Activated CD4-positive, alpha-beta T cell treated with anti-CD3 and anti-CD28 coated beads, Interleukin-2, amount 50 U/mL, for 24 hours (primary cell): ENCODE measurements at places on chromosomes 7 and 10.

DNA sequence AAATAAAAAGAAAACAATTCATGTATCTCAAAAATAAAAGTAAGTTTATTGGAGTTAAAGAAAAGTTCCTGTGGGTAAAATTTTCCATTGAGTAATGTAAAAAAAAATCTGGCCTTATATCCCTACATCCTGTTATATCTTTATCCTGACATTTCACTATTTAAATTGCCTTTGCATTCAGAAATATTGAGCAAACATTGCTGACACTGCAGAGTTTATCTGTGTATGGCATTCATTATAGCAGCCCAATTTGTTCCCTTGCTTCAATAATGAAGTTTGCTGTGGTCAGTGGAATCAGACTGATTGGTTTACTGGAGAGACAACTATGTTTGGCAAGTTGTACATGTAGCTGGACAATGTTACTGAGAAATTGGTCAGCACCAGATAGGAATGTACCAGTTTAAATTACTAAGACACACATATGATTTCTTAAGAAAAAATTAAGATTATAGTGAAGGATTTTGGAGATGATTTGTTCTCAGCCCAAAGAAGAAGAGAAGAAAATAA, 271.7 kb downstream of the ANKRD7 start:
- no peak for DNase-seq

GRCh38 chr10:12707461-12708185, 293.9 kb downstream of the CCDC3 start:
- no peak for DNase-seq

DNA sequence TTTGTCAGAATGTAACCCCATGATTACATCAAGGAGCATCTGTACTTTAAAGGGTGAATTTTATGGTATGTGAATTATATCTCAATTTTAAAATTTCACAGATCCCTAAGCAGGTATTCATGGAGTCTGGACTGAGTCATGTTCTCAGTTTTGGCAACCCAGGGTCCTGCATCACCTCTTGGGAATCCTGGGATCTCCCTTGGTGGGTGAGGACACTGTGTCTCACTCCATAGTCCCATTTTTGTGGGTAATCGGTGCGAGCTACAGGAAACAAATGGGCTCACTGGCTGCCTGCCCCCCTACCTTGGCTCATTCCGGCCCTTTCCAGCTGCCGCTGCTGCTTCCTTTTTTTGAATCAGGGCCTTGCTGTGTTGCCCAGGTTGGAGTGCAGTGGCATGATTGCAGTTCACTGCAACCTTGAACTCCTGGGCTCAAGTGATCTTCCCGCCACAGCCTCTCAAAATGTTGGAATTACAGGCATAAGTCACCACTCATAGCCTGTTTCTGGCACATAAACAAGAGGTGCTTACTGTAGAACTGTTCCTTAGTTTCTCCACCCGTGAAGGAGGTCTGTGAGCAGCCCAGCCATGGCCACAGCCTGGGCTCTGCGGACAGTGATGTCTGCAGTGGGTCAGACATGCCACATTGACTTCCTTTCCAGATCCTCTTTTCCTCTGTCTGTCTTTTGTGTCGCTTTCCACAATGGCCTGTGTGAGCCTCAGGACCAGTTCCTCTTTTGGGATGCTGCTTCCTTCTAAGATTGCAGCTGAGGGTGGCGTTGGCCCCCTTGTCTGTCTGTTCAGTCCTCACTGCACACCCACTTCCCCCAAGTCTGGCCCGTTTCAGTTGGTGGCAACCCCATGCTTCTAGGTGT, 14.5 kb downstream of the PALD1 start:
- no peak for DNase-seq

- DNase-seq, result no peak
These were observed 44.4 kb upstream of the ELN start for GRCh38 chr7:73983437-73984164.

DNA sequence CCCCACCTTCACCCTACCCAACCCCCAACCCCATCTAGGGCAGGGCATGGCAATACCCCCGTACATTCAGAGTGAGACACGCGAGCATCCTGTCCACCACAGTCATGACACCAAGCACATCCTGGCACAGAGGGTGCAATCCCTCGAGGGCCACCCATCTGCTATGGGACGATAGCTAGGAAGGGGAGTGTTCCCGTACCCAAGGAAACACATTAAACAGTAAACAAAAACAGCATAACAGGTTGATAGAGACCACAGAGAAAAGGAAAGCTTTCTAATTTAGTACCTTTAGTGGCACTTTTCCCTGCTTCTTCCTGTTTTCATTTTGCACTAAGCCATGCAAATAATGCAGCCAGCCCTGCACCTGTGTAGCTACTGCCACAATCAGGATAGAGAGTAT, 2.3 kb upstream of the SMKR1 start:
- DNase-seq, result no peak

DNA sequence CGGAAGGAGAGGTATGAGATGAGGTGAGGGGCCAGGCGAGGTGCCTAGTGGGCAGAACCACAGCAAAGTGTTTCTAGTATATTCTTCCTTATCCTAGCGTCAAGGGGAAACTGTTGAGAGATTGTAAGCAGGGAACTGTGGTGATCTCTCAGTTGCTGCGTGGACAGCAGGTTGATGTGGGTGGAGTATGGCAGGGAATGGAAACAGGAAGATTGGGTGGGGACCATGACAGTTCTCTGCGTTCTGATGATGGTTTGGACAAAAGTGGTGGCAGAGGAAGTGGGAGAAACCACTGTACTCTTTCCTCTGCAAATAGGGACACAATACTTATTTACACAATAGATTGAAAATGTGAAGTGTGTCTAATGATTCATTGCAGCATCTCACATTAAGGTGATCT, 191.5 kb upstream of the GRB10 start:
- no peak for DNase-seq

GRCh38 chr10:100978901-100979195, 8.4 kb downstream of the MRPL43 start:
- DNase-seq, result no peak

- DNase-seq, result no peak
These were observed 10.9 kb downstream of the SUFU start for GRCh38 chr10:102514487-102515311.

DNA sequence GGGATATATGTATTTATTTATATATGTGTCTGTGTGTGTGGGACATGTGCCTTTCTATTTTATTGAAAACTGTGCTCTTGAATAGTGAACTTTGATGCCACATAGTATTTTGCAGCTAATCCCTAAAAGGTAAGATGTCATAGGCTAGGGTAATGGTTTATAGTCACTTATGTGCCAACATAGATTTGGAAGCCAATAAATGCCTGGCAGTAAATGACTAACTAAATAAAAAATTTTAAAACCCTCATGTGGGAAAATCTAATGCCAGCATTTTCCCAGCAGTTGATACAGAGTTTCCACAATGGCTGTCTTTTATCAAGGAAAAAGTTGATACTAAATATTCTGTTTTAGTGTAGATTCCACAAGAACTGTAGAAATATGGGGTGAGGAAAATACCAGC, 101.5 kb upstream of the IMMP2L start:
- DNase-seq, result no peak

GRCh38 chr10:126470991-126471390, 82.7 kb upstream of the ADAM12 start:
- no peak for DNase-seq

DNA sequence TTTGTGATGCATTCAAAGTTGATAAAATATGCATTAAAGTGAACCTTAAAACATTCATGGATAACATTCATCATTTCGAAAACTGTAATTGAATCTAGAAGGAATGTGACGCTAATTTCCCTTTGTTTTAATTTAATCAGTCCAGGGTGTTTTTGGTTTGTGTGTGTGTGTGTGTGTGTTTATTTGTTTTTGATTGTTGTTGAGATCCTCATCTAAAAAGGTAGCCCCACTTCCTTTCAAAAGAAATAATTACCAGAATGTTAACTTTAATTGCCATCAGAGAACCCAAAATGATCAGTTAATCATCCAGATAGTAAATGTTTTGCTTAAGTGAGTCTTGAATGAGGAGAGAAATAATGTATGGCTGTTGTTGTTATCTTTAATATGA, 74.5 kb upstream of the PTPRZ1 start:
- DNase-seq, result no peak

DNA sequence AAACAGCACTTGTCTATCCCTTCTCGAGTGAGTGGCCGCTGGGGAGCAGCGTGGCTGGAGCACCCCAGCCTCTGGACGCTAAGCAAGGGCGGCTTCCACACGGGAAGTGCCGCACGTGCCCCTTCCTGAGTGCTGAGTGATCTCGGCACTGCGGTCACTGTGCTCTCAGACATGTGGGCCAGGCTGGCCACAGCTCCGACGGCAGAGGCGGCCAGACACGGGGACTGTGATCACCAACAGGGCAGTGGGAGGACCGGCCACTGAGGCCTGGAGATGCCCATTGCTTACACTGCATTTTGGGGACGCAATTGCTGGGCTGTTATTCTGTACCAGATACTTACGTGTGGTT, 7.0 kb downstream of the ECHS1 start:
- DNase-seq, result no peak

DNA sequence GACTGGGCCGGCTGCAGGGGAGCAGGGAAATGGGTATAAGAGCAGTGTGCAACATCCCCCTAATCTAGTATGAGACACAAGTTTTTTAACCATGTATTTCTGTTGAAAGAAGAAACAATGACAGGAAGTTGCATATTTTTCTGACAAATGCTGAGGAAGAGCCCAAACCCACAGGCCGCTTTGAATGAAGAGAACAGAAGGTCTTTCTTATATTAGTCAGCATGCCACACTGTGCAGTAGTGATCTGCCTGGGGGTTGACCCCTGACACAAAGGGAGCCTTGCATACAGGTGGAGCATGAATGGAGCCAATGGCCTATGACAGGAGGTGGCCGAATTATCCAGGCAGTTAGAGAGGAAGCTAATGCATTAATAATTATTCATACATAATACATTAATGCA, 518.3 kb downstream of the PLXDC2 start:
- DNase-seq, result no peak

DNA sequence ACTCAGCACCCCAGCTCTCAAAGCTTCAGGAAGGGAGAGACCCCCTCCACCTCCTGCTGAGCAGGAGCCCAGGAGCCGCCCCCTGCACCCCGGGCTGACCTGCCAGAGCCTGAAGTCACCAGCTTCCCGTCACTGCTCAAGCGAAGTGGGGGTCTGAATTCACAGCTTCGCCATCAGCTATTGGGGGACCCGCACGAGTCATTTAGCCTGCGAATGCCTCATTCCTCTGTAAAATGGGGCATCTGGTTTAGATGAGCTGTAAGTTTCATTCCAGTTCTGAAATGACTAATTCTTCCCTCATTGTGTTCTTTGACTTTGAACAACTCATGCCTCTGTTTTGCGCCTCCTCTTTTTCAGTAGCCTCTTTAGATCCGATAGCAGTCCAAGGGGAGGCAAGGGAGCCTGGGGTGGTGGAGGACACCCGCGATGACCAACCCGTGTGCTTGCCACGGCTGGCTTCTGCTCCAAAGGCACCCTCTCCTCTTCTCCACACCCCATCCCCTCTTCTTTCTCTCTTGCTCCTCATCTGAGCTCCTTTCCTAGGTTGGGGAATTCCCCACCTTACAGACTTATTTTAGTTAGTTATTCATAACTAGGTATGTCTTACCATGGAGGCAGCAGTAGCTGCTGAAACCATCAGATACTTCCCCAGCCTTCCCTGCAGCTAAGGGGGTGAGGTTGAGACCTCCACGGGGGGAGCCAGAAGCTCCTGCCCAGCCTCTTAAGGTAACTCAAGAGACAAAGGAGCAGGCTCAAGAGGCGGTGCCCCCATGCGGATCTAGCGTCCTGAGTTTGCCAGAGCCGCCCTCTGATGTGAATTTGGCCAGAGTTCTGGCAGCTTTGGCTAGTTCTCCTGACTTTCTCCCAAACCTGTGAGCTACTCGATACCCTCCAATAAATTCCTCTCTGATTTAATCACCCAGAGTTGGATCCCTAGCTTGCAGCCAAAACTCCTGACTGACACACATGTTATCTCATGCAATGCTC, 47.7 kb downstream of the RBM17 start:
- DNase-seq, result peak; percentile 44

- DNase-seq, result no peak
These were observed 129.4 kb downstream of the KAT6B start for GRCh38 chr10:74955796-74956195.

- DNase-seq, result no peak
These were observed 1.1 kb upstream of the PWWP2B start for GRCh38 chr10:132395704-132396493.

DNA sequence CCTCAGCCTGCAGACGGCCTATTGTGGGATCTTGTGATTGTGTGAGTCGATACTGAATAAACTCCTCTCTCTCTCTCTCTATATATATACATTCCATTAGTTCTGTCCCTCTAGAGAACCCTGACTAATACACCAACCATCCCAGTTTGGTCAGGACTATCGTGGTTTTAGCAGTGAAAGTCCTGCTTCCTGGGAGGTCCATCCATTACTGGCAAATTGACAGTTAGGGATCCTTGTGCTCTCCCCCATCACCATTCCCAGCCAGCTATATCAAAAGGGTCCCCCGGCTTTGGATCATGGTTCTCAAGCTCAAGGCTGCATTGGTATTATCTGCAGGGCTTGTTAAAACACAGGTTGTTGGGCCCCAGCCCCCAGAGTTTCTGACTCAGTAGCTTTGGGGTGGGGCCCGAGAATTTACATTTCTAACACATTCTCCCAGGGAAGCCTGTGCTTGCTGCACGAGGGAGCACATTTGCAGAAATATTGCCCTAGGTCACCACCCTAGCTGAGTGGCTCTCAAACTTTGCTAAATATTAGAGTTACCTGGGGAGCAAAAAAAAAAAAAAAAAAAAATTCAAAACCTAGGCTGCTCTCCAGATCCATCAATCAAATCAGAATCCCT, 899.1 kb upstream of the AUTS2 start:
- DNase-seq, result no peak

DNA sequence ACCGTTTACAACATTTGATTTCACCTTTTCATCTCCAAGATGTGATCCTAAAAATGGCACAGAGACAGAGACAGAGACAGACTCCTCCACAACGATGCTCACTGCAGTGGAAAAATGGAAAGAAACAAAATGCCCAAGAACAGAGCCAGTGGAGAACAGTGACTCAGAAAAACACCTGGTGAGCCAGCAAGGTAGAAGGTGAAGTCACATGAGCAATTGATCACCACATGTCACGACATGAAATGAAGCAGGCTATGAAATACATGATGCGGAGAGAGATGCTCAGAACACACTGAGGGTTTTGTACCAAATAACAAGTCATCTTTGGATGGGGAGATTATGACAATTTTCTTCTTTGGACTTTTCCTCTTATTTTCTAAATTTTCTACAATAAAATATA, 3.5 kb downstream of the MSMB start:
- DNase-seq, result no peak

DNA sequence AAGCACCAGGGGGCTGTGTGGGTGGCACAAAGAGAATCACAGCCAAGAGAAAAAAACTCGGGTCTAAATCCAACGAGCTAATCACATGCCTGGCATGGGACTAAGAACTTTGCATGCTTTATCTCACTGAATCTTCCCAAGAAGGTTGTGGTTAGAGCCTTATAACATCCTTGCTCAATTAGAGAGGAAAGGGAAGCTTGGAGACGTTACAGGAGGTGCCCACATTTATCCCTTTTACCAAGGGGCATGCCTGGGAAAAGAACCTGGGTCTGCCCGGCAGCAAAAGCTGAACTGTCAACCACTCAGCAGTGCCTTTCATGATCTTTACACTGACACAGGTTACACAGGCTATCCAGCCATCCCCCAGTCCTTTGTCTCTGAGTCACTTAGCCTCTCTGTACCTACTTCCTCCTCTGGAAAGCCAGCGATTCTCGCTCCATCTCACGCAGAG, 190.1 kb downstream of the PRPF18 start:
- DNase-seq, result no peak

- DNase-seq, result no peak
These were observed 499.6 kb upstream of the LRRN3 start for GRCh38 chr7:110591341-110591740.
